ENCODE measurements at places on chromosomes 2 and 18. TPM values are rescaled to one million over a fixed set of nuclear protein-coding genes. Genes with fewer than 3 reads are reported as not detected.

The QPCT gene
- total RNA-seq, result 17.5 TPM

The FAM124B gene
- 0.13 TPM for total RNA-seq

The MAL gene
- not detected for total RNA-seq

The MFF gene
- 128 TPM for total RNA-seq

The CCDC74B gene
- total RNA-seq, result 5.6 TPM

The LYPD6B gene
- total RNA-seq, result 2.4 TPM

The SLC9A4 gene
- not detected for total RNA-seq

The DYNAP gene
- not detected for total RNA-seq

The ACVR1 gene
- total RNA-seq, result 60.1 TPM

The GREB1 gene
- total RNA-seq, result 0.43 TPM

All from articular chondrocyte of knee joint (primary cell).